ENCODE measurements at places on chromosomes 13 and 19.
A peak's percentile ranks its signal among the peaks of the same experiment; 100 is the strongest.

DNA sequence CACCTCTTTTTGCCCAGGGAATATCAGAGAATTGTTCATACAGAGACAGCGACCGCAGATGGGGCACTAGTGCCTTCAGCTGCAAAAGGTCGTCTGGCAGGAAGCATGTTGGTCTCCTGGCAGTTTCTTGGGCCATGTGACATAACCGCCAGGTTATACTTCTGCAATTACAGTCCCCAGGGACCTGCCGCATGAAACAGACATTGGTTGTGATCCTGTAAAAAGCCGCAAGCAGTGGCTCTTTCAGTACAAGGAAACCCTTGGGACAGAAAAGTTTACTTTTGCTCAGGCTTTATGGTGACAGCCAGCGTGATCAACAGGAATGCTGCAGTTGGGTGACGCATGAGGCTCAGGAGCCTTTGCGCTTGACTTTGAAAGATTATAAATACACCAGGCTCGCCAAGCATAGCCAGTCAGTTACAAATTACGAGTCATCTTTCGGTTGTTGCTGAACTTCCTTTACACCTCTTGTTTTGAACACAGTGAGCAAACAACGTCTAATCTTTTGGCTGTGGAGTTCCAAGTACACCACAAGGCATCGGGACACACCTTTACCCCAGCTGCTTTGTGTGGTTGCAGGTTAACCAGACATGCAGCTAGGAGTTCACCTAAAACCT lies 50.5 kb upstream of the UBE2L5 start:
- H3K4me1 ChIP-seq = peaks cover 88% of the 10 kb centered on the region
- no peaks in the 10 kb centered on the region for H3K36me3 ChIP-seq
- H3K27me3 ChIP-seq = no peaks in the 10 kb centered on the region

DNA sequence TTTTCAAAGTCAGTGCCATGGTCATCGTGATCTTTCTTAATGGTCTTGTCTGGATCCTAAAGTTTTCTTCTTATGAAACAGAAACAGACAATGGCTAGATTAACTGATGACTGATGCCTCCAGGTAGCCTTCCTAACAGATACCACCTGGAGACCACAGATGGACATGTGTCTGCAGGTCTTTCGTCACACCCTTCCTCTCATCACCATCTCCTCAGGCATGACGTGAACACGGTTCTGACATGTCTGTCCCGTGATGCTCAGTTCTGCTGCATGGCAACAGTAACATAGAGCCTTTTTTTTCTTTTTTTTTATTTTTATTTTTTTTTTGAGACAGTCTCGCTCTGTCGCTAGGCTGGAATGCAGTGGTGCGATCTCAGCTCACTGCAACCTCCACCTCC lies 13.1 kb upstream of the LAMP1 start:
- no peak overlapping the region for H3K27ac ChIP-seq
- H3K4me1 ChIP-seq = no peaks in the 10 kb centered on the region
- H3K27me3 ChIP-seq = no peaks in the 10 kb centered on the region

DNA sequence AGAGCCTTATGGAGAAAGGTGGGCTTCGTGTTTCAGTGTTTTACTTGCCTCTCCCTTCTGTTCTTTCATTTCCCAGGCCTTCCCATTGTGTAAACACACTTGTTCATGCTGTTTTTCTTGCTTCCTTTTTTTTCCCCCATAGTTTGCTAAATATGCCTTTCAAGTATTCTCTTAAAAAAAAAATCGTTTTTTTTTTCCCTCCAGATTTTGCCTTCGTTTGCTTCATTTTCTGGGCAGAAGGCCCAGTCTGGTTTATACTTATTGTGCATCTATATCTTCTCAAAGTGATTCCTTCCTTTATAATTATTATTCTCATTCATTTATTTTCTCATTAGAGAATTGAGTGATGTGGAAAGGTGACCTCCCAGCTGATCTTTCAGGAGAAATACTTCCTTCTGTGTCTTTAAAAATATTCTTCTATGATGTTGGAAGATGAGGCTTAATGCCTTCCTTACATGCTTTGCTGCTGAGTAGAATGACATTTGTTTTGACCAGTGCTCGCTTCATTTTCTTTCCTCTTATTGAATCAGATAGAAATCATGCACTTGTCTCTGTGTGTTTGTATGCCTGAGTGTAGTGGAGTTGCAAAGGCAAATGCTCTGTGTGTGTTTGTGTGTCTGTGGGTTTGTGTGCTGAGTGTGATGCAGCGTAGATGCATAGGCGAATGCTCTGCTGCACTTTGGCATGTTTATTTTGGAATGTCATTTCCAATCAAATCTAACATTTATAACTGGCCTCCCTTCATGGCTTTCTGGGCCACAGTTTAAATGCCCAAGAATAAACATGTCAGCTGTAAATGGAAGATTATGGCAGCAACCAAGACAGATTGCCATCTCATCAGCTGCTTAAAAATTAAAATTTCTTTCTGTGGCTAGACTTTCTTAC lies 591.4 kb downstream of the FGF9 start:
- no peak overlapping the region for H3K27ac ChIP-seq
- no peaks in the 10 kb centered on the region for H3K4me1 ChIP-seq
- no peak for DNase-seq

DNA sequence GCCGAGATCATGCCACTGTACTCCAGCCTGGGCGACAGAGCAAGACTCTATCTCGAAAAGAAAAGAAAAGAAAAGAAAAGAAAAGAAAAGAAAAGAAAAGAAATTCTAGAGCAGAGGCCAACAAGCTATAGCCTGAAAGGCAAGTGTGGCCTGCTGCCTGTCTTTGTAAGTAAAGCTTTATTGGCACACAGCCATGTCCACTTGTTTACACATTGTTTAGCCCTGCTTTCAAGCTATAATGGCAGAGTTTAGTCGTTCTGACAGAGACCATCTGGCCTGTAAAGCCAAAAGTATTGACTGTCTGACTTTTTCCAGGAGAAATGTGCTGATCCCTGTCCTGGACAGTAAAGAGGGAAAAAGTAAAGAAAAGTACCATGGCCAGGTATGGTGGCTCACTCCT lies 18.3 kb downstream of the NWD1 start:
- no peak for DNase-seq
- no peak overlapping the region for H3K4me3 ChIP-seq
- H3K27ac ChIP-seq = no peak overlapping the region
- H3K27me3 ChIP-seq = no peaks in the 10 kb centered on the region

DNA sequence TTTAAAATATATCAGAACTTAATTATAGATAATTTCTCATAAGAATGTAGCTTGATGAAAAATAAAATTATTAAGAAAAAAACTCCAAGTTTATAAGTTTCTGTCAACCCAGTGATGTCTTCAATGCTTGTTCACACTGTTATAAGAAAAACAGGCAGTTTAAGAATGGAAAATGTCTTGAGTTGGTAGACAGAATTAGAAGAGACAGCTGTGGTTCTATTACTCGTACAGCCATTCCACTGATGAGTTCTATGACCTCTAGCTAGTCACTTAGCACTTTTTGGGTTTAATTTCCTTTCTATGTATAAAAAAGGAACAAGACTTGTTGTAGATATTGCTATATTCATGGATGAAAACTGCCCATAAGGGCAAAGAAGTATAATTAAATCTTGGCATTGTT lies 1013.1 kb upstream of the ATXN8OS start:
- DNase-seq = no peak
- H3K4me3 ChIP-seq = no peak overlapping the region
- H3K4me1 ChIP-seq = no peaks in the 10 kb centered on the region

- no peaks in the 10 kb centered on the region for H3K27me3 ChIP-seq
- H3K4me3 ChIP-seq = no peak overlapping the region
- H3K27ac ChIP-seq = no peak overlapping the region
These were observed 87.8 kb downstream of the FNDC3A start for GRCh38 chr13:49063497-49063896.

- no peak for DNase-seq
- no peak overlapping the region for H3K4me3 ChIP-seq
- peaks cover 18% of the 10 kb centered on the region for H3K4me1 ChIP-seq
- no peaks in the 10 kb centered on the region for H3K36me3 ChIP-seq
- H3K27ac ChIP-seq = no peak overlapping the region
These were observed 883 bp downstream of the NPHS1 start for GRCh38 chr19:35851213-35852028.

DNA sequence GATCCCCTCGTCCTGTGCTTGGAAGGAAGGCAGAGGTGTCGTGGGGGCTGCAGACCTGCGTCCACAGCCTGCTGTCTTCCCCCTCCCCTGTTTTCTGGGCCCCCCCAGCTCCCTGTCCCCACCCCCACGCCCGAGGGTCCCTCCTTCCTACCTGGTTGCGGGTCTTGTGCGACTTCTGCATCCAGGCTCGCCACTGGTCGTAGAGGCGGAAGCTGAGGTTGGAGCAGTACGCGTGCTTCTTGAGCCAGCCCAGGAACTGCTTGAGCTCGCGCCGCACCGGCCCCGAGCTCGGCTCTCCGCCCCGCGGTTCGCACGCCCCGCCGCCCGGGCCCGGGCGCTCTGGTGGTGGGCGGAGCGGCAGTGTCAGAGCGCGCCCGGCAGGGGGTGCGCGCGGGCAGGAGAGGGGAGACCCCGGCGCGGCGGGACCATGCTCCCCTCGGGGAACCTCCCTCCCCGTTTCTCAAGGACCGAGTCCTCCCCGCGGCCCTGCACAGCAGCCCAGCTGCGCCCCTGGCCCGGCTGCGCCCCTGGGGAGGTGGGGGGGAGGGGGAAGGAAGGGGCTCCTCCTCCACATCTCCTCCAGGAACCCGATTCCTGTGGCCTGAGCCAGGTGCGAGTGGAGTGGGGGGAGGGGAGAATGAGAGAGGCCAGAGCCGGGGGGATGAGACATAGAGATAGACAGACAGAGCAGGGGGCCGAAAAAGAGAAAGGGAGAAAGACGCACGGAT lies 5.7 kb downstream of the REX1BD start:
- no peak overlapping the region for H3K27ac ChIP-seq
- peak overlapping the region; percentile 47 for H3K4me3 ChIP-seq
- peaks cover 12% of the 10 kb centered on the region for H3K36me3 ChIP-seq
- peaks cover 11% of the 10 kb centered on the region for H3K4me1 ChIP-seq
- H3K27me3 ChIP-seq = peaks cover 27% of the 10 kb centered on the region

DNA sequence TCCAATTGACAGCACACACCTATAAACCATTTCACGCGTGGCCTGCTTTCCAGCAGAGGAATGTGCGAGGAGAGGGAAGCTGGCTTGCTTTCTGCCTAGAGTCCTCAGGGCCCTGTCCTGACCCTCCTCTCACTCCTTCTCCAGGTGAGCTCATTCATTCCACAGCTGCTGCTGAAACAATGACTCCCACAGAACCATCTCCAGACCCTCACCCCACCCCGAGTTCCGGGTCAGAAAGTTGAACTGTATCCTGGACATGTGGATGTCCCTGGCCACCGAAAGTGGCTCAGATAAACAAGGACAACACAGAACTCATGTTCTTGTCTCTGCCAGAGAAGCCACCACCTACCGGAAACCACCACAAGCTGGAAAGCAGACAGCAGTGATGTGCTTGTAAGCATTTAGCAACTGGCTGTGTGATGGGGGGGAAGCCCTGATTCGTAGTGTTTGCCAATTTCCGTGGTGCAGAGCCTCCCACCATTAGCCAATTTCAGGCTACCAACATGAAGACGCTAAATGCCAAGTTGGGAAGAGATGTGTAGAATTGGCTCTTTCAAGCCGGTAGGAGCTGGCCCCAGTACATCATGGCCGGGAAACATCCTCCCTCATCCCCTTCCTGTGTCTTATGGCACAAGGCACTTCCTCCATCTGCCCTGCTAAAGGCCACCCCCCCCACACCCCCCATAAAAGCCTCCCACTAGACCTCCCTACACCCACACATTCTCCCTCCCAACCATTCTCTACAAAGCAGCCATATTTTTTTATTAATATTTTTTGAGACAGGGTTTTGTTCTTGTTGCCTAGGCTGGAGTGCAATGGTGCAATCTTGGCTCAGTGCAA lies 5.0 kb downstream of the SYCE2 start:
- DNase-seq = peak; percentile 75
- no peak overlapping the region for H3K4me3 ChIP-seq
- H3K27me3 ChIP-seq = no peaks in the 10 kb centered on the region
- peaks cover 8% of the 10 kb centered on the region for H3K4me1 ChIP-seq
- no peaks in the 10 kb centered on the region for H3K36me3 ChIP-seq
- peak overlapping the region; percentile 72 for H3K27ac ChIP-seq

GRCh38 chr13:91238036-91238435 lies 109.5 kb upstream of the MIR17HG start:
- no peak overlapping the region for H3K27ac ChIP-seq
- no peaks in the 10 kb centered on the region for H3K27me3 ChIP-seq
- no peak for DNase-seq
- no peaks in the 10 kb centered on the region for H3K4me1 ChIP-seq
- no peak overlapping the region for H3K4me3 ChIP-seq

DNA sequence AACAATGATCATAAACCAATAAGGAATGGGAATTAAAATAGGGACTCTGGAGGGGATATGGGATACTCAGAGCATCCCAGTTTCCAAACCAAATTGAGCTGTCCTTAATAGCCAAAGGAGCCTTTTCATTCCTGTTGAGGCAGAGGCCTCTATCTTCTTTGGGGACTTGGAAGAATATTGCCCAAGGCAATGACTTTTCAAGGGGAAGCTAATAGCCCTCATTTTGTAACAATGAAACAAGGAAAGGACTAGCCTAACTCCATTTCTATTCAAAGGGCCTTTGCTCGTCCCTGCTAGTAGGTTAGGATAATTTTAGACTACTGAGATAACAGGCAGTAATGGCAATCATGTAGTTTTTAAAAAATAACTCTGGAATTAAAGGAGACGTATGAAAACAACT lies 789.8 kb upstream of the SLITRK5 start:
- H3K4me1 ChIP-seq = no peaks in the 10 kb centered on the region
- H3K27me3 ChIP-seq = no peaks in the 10 kb centered on the region
- no peak overlapping the region for H3K27ac ChIP-seq
- H3K36me3 ChIP-seq = no peaks in the 10 kb centered on the region

DNA sequence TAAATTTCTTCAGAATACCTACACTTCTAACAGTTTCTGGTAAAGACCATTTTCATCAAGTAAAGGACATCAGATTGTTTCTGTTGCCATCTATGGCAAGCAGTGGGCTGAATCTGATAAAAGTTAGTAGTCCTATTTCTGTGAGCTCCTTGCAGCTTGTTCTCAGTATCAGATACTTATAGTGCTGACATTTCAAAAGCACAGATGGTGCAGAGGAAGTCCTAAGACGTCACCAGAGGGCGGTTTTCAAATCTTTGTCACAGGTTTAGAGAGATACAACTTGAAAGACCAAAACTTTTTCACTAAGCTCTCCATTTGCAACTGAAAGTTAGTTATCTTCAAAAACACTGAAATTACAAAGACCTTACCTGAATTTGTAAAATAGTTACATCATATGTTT lies 719.8 kb downstream of the SLITRK1 start:
- H3K4me1 ChIP-seq = no peaks in the 10 kb centered on the region
- DNase-seq = no peak
- no peak overlapping the region for H3K4me3 ChIP-seq
- no peaks in the 10 kb centered on the region for H3K27me3 ChIP-seq

DNA sequence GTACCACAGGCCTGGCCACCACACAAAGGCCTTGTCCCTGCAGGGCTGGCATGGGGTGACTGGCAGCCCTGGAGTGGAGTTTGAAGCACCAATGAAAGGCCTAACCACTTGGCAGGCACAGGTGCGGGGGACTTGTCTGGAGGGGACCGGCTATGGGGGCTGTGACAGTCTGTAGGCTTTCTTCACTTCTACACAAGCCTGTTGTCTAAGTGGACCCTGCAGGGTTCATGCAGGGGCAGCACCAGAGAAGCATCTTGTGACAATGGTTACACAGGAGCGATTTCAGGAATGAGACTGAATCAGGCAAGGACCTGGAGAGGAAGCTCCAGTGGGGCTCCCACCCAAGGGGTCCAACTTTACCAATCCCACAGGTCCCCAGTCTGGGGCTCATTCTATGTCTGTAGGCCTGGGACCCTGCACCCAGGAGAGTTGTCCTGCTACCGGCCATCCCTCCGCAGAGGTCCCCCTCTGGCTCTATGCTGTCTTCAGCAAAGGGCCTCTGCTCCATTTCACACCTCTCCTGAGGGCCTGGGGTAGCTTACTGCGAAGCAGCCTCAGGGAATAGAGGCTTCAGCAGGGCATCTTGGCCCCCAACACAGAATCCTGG lies 2.3 kb upstream of the ZNF837 start:
- H3K4me1 ChIP-seq = peaks cover 55% of the 10 kb centered on the region
- no peak for DNase-seq
- H3K4me3 ChIP-seq = no peak overlapping the region
- no peaks in the 10 kb centered on the region for H3K27me3 ChIP-seq
- H3K27ac ChIP-seq = no peak overlapping the region
